Stimulated activated CD4-positive, alpha-beta T cell treated with anti-CD3 and anti-CD28 coated beads, Interleukin-4, amount 100 ng/mL, for 1 hour (primary cell): ENCODE measurements at places on chromosomes 7 and 10.

DNA sequence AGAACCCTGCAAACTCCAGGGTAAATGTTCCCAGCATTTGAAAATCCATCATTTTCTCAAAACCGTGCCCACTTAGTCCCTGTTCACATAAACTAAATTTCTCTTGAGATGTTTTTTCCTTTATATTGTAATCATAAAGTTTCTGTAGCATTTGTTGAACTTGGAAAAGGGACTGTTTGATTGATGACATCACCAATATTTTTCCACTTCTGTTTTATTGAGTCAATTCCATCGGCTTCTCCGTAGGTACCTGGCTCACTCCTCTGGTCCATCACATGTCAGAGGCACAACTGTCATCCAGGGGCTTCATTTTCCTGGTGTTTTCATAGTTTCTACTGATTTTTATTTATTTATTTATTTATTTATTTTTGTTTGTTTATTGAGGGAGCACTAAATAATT, 462.5 kb upstream of the PFKP start:
- no peak for DNase-seq

- DNase-seq, result no peak
Observed at GRCh38 chr10:93711891-93712290, 9.5 kb upstream of the FRA10AC1 start.

DNA sequence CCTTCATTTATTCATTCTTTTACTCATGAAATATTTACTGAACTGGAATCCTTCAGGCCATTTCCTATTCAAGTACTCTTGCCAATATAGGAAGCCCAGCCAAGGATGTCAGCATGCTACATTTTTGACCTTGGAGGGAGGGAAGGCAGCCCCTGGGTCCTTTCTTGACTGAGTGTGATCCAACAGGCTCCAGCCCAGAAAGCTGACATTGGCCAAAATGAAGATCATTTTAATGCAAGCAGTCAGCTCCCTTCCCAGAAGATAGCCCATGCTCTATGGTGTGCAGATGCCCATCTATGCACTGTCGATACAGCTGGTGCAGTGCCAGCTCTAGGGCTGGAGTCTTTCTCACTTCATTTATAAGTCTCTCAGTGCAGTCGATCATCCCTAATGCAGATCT, 646.0 kb downstream of the KCNMA1 start:
- DNase-seq, result no peak

DNA sequence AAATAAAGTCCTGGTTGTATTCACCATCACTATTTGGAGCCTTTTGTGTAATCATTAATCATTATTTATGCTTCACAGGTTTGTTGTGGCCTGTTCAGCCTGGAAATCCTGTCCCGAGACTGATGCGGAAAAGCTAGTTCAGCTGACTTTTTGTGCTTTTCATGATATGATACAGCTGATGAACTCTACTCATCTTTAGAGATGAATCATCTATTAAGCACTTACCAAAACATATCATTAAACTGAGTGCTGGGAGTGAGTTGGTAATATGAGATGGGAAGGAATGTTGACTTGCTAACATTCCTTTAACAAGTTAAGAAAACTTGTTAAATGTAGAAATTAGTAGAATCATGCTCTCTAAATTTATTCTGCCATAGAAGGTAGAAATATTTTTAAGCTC, 53.0 kb downstream of the CROT start:
- no peak for DNase-seq

- DNase-seq, result no peak
Observed at GRCh38 chr10:34104829-34105572, 710.1 kb downstream of the PARD3 start.

DNA sequence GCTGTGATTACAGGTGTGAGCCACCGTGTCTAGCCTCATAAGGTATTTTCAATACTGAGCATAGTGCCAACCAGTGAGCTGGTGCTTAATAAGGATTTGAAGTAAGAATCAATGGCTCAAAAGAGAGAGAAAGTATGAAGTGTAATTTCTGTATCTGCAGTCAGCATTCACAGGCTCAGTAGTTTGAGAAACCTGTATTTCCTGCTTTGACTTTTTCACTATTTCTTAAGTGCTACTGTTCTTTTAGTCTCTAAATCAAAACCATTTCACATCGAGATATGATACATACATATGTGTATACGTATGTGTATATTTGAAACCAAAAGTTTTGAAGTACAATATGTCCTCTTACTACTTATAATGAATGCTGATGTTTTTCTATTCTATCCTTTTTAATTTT, 189.9 kb downstream of the PPP1R9A start:
- DNase-seq, result no peak

- DNase-seq, result no peak
Observed at GRCh38 chr7:112080978-112081377, 125.2 kb downstream of the DOCK4 start.

- DNase-seq, result no peak
Observed at GRCh38 chr7:32273297-32273696, 203.1 kb upstream of the PDE1C start.

DNA sequence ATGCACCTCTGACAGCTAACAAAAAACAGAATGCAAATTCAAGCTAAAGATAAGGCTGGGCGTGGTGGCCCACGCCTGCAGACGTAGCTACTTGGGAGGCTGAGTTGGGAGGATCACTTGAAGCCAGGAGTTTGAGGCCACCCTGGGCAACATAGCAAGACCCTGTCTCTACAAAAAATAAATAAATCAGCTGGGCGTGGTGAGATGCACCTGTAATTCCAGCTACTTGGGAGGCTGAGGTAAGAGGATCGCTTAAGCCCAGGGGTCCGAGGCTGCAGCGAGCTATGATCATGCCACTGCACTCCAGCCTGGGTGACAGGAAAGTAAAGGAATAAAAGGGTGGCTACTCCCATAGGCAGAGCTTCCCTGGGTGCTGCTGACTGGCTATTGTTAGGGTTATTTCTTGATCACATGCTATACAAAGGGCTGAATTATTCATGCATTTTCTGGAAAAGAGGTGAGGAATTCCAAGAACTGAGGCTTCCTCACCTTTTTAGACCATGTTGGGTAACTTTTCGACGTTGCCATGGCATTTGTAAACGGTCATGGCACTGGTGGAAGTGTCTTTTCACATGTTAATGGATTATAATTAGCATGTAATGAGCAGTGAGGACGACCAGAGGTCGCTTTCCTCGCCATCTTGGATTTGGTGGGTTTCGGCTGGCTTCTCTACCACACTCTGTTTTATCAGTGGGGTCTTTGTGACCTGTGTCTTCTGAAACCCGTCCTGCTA, 6.9 kb upstream of the PSMG3 start:
- DNase-seq, result no peak

DNA sequence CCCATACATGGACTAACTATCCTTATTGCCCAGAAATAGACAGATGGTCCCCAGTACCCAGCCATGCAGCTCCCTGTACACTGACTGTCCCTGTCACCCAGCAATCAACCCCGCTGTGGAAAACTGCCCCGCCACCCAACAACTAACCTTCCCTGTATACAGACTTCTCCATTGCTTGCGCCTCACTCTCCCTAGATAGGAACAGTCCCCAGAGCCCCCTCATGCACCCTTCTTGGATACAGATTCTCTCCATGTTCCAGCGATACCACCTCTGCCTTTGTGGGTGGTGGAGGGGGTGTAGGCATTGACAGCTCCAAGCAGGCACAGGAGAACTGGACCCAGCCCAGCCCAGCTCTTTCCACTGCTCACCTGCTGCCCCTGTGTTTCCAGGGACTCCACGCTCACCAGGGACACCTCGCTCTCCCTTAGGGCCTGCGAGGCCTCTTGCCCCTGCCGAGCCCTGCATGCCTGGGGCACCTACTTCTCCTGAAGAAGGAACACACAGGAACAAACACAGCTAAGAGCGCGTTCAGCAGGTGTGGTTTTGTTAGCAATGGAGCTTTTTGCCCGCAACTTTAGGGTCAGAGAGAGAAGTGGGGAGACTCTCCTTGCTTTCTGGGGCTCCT, 7.2 kb downstream of the SFTPD start:
- DNase-seq, result no peak

DNA sequence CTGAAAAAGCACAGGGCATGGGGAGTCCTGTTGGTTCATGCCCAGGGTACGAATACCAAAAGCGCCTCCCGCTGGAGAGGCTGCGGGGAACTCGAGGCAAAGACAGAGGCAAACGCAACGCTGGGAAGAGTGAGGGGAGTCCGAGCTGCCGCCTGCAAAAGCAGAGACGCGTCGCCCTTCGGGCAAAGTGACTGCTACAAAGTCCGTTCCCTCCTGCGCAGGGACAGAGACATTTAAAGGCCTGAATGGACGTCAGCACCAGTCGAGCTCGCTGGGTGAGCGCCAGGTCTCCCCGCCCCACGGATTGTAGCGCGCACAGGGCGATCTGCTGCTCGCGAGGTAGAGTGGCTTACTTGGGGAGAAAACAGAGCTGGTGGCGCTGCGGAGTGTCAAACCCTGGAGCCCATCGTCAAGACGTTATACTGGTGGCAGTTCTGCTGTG, 732.8 kb downstream of the ZWINT start:
- DNase-seq, result no peak

GRCh38 chr10:61960396-61961120, 59.1 kb downstream of the ARID5B start:
- DNase-seq, result no peak

GRCh38 chr10:4590807-4591206, 235.2 kb upstream of the AKR1E2 start:
- no peak for DNase-seq

- no peak for DNase-seq
Observed at GRCh38 chr10:113111900-113112853, 162.1 kb downstream of the TCF7L2 start.

GRCh38 chr10:118666350-118666749, 70.9 kb upstream of the PRLHR start:
- no peak for DNase-seq

DNA sequence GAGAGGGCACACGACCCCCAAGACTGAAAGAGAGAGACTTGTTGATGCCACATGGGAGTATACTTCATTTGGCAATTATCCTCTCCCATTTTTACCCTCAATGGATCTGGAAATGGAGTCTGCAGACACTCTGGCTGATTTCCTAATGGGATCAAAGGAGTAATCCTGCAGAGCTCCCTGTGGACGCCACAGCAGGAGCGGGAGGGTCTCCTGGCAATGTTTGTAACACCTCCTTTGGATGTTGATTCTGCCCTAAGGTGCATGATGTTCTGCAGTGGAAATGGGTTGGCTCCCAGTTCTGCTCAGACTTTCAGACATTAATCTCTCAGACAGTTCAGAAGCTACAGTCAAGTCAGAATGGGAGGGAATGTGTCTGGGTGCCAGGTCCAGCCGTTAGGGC, 166.0 kb upstream of the WDR11 start:
- DNase-seq, result no peak

GRCh38 chr7:43249823-43250145, 137.3 kb downstream of the HECW1 start:
- no peak for DNase-seq

DNA sequence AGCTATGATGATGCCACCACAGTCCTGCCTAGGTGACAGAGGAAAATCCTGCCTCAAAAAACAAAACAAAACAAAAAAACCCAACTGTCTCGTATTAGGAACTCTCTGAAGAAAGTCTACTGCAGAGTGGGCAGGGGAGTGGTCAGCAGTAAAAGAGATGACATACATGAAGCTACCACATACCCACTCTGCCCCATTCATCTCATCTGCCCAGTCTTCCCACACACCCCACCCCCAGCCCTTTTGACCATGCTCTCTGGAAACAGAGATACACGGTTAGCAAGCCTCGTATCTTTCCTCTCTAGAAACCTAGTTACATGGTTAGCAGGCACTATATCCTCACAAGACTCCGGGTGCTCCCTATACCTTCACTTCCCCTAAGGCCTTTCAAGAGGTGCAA, 8.3 kb downstream of the SLC37A3 start:
- DNase-seq, result no peak

DNA sequence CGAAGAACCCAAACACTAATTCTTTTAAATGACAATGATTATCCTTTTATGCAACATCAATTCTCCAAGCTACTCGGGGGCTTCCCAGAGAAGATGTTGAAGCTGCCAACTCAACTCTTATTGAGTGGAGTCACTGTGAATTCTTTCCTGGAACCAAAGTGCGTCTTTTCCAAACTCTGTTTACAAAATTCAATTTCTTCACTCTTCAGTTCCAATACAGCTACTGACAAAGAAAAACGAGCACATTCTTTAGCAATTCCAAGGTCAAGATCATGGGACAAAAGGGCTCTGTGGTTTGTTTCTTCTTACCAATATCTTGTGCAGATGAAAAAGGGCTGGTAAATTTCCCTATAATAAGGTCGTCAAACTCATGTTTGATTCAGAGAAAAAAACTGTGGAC, 74.2 kb downstream of the FAS start:
- no peak for DNase-seq

GRCh38 chr10:132303361-132304115, 4.2 kb downstream of the STK32C start:
- DNase-seq, result no peak

- DNase-seq, result no peak
Observed at GRCh38 chr7:115516341-115516740, 514.2 kb downstream of the TFEC start.
